ENCODE measurements at places on chromosomes 2 and 18.
A peak's percentile ranks its signal among the peaks of the same experiment; 100 is the strongest.

- DNase-seq: no peak
Measured at GRCh38 chr2:84946204-84947009, 24.6 kb upstream of the KCMF1 start.

DNA sequence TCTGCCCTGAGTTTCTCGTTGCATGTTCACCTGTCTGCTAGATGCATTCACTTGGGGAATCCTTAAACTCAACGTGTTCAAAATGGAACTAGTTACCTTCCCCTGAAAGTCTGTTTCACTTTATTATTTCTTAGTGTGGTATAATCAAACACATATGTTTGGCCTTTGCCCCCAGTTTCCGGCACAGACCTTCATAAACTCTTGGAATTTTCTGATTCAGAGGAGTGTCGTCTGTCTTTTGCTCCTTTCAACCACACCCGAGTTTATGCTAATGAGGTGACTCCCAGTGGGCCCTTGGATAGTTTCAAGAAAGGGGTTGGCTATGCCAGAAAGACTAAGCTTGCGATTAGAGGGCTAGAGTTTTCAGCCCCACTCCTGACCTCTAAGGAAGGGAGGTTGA is 198.9 kb downstream of the CDCA7 start:
- peak; percentile 25 for DNase-seq

DNA sequence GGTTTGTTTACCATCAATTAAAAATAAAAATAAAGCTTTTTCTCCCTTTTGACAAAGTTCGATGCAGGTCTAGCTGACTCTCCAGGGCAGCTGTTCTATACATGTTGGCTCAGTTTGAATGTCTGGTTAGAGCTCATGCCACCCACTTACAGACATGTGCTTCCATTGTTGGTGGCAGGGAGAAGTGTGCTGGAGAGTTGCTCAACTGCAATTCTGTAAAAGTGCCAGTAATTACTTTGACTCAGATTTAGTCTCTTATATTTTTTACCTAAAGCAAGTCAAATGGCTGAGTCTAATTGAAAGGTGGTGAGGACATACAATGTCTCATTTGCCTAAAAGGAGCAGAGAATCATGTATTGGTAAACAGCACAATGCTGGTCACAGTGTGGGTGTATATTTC is 609.1 kb upstream of the SYT4 start:
- DNase-seq: no peak

DNA sequence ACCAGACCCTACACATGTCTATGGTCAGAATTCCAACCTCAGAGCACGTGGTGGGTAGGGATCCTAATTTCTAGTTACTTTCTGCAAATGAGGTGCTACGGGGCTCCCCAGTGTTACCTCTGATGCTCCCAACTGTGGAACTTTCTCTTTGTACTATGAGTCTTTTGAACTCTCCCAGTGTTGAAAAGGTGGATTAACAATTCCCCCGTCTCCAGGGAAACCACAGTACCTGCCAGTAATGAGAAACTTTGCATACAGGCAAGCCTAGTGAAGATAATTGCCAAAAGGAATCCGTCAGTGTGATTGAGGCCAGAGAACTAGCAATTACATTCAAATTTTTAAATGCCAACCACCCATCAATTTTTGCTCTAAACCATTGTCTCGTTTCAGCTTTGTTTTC is 129.0 kb upstream of the FOSL2 start:
- DNase-seq: no peak

DNA sequence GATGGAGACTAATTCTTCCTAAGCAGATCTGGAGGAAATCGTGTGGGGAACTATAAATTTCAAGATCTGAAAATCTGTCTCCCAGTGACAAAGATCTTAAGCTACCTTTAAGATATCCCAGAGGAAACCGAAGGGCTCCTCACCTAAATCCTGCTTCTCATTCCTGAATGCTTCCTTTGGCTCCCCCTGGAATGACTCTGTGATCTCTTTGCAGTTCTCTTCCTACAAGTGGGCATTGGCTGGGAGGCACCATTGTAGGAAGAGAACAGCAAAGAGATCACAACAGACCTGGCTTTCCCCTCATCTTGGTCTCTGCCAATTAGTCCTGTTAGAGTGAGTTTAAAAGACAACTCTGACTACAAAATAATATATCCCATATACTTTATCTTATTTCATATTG is 70.0 kb upstream of the KCNH7 start:
- DNase-seq: no peak

DNA sequence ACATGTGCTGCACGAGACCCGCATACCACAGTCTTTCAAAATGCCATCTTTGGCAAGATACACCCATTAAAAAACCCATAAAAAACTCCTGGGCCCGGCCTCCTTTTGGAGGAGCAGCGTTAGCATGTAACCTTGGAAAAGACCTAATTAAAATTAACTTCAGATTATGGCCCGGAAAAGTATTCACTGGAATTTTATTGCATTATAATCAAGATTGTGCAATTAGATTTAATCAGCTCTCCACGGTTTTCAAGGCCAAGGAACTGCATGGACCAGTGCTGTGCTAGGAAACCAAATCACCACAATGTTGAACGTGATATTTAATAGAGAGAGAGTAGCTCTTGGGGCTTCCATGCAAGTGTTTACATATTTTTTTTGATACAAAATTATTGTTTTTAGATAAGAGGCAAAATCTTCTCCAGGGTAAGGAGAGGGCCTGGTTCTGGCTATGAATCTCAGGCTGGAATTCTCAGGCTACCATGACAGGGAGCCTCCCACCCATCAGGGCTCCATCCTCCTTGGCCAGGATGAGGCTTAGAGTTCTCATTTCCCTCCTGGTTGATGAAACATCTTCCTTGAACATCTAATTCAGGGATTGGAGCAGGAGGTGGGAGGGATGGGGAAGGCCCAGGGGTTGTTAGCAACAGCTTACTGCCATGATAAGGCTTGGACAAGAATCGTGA is 82.0 kb upstream of the TTC39C start:
- peak; percentile 63 for DNase-seq

DNA sequence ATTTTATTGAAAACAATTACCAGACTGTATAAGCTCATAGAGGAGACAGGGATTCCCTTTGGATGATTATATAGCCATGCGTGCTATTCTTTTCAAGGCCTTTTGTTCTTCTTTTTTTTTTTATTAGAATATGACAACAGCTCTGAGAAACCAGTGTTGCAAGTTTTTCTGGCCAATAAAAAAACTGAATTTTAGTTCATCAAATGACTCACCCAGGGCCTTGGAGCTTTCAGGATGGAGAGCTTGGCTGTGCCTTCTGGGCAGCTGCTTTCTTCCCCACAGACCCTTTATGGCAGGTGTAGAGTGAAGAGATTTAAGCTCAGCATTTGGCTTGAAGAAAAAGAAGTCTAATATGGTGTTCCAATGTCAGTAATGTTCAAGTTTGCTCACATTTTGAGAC is 497.9 kb upstream of the FANCL start:
- DNase-seq: no peak

GRCh38 chr18:21907451-21907850 is 166.9 kb downstream of the MIB1 start:
- DNase-seq: no peak

- no peak for DNase-seq
Measured at GRCh38 chr2:189013671-189014448, 39.7 kb downstream of the COL3A1 start.

- peak; percentile 22 for DNase-seq
Measured at GRCh38 chr2:220353897-220354296, 726.5 kb downstream of the SLC4A3 start.

Data from GM04504 (cell line).